ENCODE measurements at places on chromosomes 6 and 20.

- DNase-seq = no peak
Measured at GRCh38 chr20:49916146-49917002, 1.0 kb upstream of the SPATA2 start.

- no peak for DNase-seq
Measured at GRCh38 chr6:156731396-156731795, 45.8 kb upstream of the ARID1B start.

- DNase-seq = no peak
Measured at GRCh38 chr6:9487128-9487527, 927.7 kb downstream of the TFAP2A start.

GRCh38 chr20:59015411-59015810, 3.8 kb upstream of the TUBB1 start:
- DNase-seq = no peak

- DNase-seq = no peak
Measured at GRCh38 chr6:47358440-47359225, 48.9 kb upstream of the TNFRSF21 start.

GRCh38 chr6:25423358-25423757, 144.2 kb downstream of the CARMIL1 start:
- DNase-seq = no peak

DNA sequence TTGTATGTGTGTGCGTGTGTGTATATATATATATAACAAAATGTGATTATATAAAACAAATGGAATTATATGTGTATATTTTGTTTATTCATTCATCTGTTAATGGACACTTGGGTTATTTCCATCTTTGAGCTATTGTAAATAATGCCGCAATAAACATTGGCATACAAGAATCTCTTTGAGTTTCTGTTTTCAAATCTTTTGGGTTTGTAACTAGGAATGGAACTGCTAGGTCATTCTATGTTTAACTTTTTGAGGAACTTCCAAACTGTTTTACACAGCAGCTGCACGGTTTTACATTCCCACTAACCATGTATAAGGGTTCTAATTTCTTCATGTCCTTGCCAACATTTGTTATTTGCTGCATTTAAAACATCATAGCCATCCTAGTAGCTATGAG, 39.9 kb upstream of the TGM2 start:
- DNase-seq = no peak

GRCh38 chr20:21019814-21020658, 86.1 kb downstream of the LINC00237 start:
- DNase-seq = no peak

DNA sequence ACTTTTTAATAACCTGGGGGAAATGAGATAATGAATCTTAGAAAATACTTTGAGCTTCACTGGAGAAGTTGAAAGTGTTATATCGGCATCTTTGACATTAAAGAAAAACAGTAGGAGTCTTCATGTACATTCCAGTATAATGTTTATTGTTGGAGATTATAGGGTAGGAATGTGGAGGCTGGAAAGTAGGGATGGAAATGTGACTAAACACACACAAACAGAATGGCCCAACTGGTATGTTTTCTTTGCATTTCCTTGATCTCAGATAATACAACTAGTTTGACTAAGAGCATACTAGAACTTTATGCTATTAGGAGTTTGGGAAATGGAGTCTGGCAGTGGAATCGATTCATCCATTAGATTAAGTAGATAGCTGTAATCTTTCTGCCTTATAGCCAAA, 10.1 kb upstream of the BAG2 start:
- no peak for DNase-seq

DNA sequence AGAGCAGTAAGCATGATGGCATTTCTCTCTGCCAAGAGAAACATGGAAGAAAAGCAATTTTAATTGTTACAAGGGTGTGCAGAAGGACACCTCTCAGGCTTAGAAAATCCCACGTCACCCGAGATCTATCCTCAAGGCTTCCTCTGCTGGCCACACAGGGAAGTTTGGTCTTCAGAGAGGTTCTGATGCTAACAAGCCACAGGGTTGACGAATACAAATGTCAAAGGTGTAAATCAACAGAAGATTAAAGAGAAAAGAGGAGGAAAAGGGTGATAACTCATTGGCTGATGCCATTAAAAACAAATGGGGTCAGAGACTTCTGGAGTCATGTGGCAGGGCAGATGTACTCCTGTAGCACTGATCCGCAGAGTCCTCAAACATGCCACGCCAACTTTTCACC, 33.6 kb upstream of the SPDEF start:
- no peak for DNase-seq

DNA sequence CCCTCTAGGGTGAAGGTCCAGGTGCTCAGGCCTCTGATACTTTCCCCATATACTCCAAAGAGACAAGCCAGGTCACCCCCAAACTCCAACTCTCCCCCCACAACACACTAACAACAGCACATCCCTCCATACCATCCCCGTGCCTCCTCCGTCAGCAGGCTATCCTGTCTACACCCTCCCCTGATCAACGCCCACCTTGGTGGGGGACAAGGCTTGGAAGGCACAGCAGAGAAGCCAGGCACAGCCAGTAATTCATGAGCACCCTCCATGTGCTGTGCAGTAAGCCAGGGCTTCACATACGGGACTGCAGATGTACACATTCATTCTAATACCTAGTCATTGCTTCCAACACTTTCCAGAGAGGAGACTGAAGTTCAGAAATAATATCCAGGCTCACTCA, 57.6 kb downstream of the TRERF1 start:
- no peak for DNase-seq

GRCh38 chr6:155272353-155273232, 8.8 kb downstream of the CLDN20 start:
- no peak for DNase-seq

DNA sequence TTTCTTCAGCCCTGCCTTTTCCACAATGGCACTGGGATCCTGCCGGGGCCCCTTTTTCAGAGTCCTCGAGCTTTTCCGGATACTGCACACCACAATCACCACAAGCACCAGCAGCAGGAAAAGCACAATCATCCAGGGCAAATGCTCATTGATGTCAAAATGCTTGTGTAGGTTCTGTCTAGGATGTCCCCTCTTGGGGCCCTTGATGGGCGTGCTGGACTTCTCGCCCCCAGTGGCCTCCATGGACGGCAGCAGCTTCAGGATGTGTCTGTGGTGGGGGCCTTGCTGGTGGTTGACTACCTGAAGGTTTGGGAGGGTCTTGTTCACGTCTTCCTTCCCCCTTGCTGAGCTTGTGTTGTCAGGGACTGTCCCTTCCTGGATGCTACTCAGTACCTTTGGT, 25.7 kb downstream of the TNFRSF21 start:
- DNase-seq = no peak

DNA sequence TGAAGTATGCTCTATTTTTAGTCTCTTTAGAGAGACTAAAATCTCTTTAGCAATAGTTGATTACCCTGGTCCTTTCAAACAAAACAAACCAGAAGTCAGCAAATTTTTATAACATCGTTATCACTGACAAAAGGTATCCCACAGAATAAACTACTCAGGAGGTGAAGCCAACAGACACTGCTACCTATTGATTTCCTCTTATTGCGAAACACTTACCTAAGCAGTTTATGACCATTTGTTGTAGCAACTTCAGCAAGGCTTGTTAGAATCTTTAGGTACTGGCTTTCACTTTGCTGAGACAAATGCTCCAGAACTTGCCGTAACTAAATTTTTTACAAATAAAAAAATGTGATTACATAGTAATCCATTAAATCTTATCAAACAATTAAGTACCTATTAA, 64.4 kb downstream of the HACE1 start:
- no peak for DNase-seq

DNA sequence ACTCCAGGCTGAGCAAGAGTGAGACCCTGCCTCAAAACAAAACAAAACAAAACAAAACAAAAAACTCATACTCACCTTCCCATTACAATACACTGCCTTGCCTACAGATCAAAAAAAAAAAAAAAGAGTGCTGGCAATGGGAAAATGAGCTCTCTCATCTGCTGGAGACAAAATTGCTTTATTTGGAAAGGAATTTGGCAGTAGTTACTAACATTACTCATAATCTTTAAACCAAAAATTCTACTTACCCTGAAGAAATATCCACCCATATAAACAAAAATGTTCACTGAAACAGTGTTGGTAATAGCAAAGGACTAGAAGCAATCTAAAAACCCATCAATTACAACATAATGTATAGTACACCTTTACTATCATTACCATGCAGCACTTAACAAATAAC, 120.4 kb downstream of the RNGTT start:
- no peak for DNase-seq

GRCh38 chr6:56255349-56255748, 8.0 kb upstream of the COL21A1 start:
- DNase-seq = no peak

DNA sequence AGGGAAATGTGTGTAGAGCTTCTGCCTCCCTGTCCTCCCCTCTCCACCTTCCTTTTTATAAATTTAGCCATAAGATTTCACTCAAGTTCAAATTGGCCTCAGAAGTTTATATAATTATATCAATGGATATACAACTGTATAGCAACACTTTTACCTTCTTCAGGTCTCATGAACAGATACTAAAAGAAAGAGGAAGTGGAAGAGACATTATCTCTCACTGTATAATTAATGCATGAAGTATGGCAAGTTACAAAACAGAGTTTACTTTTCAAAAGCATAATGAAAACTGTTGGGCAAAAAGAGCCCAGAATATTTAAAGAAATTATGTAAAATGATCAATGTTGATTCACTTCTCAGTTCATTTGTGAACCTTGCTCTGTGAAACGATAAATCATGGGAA, 99.7 kb downstream of the PDE7B start:
- no peak for DNase-seq

GRCh38 chr6:136161950-136162349, 88.2 kb downstream of the MTFR2 start:
- DNase-seq = no peak

- DNase-seq = no peak
Measured at GRCh38 chr6:37745748-37746147, 48.1 kb upstream of the MDGA1 start.

DNA sequence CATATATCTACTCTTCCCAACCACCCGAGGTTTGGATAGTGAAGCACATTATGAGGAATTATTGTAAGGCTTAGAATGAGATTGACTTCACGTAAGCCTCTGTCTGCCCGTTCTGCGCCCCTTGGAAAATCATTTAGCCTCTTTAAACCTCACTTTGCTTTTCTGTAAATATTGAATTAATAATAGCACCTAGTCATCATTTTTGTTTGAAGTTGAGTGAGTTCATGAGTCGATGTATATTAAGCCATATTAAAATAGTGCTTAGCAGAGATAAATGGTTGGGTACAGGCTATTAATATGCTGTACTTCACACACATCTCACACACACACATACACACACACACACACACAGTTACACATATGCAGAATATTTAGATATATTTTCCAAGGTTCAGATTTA, 344.8 kb upstream of the EYS start:
- DNase-seq = no peak

GRCh38 chr6:37239950-37240713, 17.4 kb upstream of the TBC1D22B start:
- DNase-seq = no peak
